Peyer's patch (tissue), 4 donors: ENCODE measurements at places on chromosomes 1 and 21.
A peak's percentile ranks its signal among the peaks of the same experiment; 100 is the strongest.

- DNase-seq: no peak
These were observed 26.0 kb downstream of the S1PR1 start for GRCh38 chr1:101262630-101263348.

DNA sequence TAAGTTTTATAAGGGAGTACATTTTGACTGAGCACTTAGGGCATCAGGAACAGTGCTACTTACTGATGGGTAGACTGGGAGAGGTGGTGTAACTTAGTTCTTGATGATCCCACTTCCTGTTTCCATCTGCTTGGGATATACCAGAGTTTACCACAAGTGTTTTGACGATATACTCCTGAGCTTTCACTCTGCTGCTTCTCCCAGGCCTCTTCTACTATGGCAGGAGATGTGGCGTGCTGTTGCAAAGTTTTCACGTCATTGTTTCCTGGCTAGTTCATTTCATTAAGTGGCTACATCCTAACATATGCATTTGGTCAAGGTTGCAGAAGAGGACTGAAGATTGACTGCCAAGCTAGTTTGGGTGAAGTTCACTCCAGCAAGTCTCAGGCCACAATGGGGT, 41.3 kb upstream of the LAMC2 start:
- no peak for DNase-seq

DNA sequence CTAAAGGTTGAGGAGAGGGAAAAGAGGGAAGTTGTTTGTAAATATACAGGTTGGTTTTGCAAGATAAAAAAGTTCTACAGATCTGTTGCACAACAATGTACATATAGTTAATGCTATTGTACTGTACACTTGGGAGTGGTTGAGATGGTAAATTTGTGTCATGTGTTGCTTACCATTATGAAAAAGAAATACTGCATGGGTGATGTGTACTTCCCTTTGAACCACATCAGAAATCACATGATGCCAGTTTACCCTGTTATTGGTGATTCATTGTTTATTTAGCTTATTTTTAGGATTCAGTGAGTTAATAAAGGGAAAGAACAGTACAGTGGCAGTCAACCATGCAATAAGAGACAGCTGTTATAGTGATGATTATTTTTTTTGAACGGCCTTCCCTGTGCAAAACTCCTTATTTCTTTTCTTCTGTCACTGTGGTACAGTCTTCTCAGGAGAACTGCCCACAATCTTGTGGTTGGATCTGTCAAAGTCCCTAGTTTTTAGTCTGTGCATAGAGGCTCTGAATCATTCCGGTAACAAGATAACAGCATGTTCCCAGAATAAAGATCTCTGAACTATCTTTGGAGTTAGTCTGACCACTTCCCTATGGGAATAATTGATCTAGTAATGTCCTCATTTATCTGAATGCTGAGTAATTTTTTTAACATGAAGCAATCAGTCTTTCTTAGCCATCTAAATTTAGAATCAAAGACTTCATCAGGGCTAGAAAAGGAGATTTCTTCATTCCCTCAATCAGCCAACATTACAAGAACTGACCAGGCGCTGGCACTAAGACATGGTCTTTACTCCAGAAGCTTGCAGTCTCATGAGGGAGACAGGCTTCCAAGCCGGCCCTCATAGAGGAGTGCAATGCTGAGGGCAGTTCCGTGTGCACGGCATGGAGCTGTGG, 84.2 kb downstream of the SH3GLB1 start:
- no peak for DNase-seq

GRCh38 chr1:91757763-91758460, 128.0 kb downstream of the TGFBR3 start:
- DNase-seq: no peak

- DNase-seq: no peak
These were observed 581 bp downstream of the ETV3 start for GRCh38 chr1:157137408-157138219.

DNA sequence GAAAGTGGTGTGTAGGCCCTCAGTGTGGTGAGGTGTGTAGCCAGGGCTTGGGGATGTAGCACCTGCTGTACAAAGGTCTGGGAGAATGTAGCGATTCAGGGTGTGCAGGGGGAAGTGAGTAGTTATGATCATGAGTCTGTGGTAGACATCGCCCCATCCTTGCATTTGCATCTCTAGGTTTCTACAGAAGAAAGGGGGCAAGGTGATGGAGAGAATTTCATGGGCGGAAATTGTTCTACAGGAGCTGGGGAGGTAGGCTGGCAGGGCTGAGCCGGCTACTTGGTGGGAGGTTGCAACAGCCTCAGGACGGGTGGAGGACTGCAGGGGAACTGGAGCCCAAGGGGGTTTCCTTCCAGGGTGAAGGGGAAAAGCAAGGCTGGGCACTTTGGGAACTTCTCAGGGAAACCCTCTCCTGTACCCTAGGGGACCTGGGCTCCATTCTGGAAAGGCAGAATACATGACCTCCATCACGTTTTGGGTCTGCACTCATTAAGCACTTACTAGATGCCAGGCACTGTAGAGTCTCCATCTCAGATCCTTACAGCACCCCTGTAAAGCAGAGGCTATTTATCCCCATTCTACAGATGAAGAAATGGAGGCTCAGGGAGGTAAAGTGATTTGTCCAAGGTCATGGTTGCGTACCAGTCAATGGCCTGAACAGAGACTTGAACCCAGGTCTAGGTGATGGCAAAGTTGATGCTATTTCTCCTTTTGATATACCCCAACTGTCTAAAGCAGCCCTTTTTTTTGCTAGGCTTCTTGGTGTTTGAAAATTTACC, 14.5 kb upstream of the TNFRSF1B start:
- DNase-seq: peak; percentile 79

DNA sequence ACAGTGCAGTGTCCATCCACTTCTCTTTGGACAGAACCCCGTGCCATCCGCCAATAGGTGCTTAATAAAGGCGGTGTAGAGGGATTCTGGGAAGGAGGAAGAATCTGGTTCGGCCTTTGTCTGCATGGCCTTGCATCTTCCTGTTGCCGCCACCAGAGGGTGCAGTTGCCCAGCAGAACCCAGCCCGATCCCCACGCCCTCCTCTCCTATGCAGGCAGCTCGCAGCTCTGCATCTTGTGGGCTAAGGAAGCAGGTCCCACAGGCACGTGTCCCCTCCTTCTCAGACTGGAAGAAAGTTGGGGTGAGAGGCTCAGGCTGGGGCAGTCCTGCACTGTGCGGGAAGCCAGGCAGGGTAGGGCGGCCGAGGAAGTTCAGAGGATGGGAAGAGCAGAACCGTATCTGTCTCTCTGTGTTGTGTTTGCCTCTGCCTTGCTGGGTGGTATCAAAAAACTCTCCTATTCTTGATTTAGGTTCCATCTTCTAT, 20.8 kb downstream of the NAV1 start:
- peak; percentile 86 for DNase-seq

DNA sequence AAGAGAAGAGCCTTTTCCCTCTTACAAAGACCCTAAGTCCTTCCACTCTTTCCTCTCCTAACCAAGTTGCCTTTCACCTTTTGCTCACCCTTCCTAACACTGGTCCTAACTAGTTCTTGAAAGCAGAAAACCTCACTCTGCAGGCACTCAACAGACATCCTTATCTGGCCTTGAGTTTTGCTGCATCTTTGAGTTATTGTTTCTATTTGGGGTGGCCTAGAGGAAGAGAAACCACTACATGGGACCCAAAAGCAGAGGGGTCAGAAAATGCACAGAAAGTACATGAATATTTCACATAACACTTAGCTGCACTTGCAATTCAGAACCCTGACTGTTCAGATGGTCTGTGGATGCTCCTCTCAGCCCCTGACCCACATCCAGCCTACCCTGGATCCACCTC, 178.3 kb upstream of the SYT6 start:
- DNase-seq: no peak

DNA sequence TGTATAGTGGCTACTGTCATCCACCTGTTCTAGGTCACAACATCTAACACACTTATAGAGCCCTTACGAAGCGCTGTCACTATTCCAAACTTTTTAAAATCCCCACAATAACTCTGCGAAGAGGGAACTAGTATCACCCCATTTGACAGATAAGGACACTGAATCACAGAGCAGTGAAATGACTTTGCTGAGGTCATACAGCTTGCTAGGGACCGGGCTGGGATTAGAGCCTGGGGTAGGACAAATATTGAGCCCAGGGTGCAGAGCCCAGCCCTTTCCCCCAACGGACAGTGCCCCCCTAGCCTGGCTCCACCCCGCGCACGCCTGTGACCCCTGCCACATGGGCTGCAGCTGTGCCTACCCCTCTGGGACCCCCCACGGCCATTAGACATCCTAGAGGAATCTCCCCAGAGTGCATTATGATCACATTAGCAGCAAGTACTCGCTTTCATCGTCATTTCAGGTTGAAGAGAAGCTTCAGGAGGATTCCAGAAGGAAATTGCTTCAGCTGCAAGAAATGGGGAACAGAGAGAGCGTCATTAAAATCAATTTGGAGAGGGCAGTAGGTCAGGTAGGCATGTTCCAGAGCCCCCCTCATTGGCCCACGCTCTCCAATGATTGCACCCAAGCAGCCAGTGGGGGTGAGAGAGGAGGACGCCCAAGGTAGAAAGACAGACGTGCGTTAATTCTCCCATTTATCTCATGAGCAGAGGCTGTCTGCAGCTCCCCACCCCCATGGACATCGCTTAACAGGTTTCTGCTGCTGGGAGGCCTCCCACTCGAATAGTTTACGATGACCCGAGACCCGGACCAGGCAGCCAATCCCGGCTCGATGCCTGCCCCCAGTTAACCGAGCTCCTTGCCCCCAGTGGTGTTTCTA, 77.2 kb downstream of the FHAD1 start:
- DNase-seq: no peak

DNA sequence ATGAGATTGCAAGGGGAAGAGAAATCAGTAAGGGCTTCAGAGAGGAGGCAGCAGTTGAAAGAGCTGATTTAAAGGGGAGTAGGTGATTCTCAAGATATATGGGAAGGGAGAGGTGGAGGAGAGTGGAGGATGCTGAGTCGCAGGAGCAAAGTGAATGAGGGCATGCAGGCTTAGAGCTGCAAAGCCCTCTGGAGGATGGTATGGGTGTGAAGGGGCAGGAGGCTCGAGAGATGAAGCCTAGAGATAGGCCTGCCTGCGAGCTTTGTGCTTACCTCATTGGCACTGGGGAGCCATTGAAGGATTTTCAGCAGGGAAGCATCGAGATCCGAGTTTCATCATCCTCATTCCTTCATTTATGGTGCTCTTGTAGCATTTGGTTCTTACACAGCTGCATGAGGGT, 15.8 kb upstream of the SH2D2A start:
- DNase-seq: no peak

DNA sequence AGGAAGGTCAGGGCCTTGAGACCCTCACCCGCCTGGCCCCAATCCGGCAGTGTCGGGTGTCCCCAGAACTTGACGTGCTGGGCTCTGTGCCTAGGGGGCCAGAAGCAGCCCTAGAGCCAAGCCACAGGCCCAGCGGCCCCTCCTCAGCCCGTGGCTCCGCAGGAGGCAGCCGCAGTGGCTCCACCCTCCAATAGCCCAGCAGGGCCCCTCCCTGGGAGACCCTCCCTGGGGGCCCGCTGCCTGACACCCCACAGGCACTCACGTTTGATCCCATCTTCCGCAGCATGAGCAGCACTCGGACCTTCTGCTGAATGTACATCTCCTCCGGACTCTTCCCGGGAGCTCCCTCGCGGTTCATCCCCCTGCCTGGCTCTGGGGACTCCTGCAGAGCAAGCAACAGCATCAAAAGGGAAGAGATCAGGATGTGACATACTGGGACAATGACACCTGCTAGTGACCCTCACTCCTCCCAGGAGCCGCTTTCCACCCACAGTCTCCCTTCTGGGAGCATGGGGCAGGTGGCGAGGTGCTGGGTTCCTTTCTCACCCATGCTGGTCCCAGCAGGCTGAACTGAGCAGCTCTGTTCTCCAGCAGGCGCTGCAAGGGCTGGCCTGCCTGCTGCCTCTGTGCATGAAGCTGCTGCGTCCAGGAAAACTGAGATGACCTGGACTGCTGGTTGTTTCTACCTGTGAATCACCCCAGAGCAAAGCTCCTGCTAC, 38.2 kb downstream of the CTNNBIP1 start:
- no peak for DNase-seq

DNA sequence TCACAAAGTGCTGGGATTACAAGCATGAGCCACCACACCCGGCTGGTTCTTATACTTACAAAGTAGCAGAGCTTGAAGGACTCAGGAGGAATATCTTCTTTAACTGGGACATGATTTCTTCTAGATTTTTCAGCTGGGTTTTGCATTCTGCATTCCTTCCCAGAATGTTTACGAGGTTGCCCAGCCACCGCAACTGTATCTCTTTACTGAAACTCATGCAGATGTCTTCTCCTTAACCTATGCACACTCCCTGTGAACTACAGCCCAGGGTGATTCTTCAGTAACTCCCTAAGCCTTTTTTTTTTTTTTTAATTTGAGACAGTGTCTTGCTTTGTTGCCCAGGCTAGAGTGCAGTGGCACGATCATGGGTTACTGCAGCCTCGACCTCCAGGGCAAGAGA, 8.7 kb upstream of the DOP1B start:
- DNase-seq: no peak

- DNase-seq: no peak
These were observed 91.2 kb downstream of the UBIAD1 start for GRCh38 chr1:11364170-11364569.

- DNase-seq: no peak
These were observed 162.3 kb downstream of the VAV3 start for GRCh38 chr1:107802654-107803053.

GRCh38 chr1:168861421-168862004, 132.5 kb upstream of the DPT start:
- no peak for DNase-seq

- no peak for DNase-seq
These were observed 84.4 kb downstream of the ADARB1 start for GRCh38 chr21:45158491-45159423.

GRCh38 chr1:92186081-92186480, 31.6 kb upstream of the C1orf146 start:
- no peak for DNase-seq

DNA sequence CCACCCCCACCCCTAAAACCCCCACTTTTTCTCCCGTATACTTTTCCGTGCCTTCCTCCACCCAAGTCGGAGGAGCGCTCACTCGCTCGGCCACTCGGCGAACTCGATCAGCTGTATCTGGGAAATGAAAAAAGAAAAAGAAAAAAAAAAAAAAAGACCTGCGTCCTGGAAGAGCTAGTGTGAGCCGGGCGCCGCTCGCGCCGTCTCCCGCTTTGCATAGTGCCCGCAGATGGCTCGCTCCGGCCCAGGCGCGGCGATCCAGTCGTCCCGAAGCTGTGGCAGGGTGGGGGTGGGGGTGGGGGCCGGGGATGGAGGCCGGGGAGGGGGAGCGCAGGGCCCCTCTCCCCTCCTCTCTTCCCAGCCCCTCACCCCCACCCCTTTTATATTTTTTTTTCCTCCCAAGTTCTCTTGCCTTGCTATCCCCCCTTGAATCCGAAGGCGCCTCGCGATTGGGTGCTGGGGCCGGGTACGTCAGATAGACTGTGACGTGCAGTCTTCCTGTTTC, 299 bp upstream of the PROX1 start:
- peak; percentile 83 for DNase-seq
